ENCODE measurements at places on chromosomes 6 and 20.

- no peak for DNase-seq
Observed at GRCh38 chr20:57458400-57459160, 66.4 kb downstream of the CTCFL start.

DNA sequence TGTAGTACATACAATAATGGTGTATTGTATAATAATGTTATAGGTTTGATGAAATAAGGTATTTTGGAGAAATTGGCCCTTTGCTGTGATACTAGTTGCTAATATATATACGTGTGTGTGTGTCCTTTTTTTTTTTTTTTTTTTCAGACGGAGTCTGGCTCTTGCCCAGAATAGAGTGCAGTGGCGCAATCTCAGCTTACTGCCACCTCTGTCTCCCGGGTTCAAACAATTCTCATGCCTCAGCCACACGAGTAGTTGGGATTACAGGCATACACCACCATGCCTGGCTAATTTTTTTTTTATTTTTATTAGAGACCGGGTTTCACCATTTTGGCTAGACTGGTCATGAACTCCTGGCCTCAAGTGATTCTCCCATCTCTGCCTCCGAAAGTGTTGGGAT is 23.3 kb downstream of the SENP6 start:
- DNase-seq = no peak

GRCh38 chr6:116016846-116017545 is 43.7 kb downstream of the FRK start:
- peak; percentile 25 for DNase-seq

- no peak for DNase-seq
Observed at GRCh38 chr20:18412221-18412901, 54.5 kb downstream of the DZANK1 start.

GRCh38 chr6:2940010-2940850 is 31.1 kb downstream of the SERPINB6 start:
- DNase-seq = no peak

DNA sequence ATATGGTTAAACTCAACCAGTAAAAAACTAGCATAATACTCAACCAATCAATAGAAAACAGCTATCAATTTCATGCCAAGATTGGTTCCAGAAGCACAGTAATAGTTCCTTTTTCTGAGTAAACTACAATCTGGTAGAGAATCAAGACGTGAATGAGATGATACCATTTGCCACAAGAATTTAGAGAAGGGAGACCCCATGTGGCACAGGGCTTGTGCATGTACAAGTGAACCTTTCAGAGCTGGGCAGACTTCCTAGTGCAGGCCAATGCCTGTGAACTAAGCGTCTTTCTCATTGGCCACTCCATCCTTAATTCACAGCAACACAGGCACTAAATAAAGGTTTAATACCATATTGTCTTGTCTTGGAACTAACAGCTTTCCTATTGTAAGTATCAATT is 213.5 kb downstream of the RFPL4B start:
- DNase-seq = no peak

GRCh38 chr20:46275091-46275490 is 33.2 kb downstream of the CDH22 start:
- no peak for DNase-seq

DNA sequence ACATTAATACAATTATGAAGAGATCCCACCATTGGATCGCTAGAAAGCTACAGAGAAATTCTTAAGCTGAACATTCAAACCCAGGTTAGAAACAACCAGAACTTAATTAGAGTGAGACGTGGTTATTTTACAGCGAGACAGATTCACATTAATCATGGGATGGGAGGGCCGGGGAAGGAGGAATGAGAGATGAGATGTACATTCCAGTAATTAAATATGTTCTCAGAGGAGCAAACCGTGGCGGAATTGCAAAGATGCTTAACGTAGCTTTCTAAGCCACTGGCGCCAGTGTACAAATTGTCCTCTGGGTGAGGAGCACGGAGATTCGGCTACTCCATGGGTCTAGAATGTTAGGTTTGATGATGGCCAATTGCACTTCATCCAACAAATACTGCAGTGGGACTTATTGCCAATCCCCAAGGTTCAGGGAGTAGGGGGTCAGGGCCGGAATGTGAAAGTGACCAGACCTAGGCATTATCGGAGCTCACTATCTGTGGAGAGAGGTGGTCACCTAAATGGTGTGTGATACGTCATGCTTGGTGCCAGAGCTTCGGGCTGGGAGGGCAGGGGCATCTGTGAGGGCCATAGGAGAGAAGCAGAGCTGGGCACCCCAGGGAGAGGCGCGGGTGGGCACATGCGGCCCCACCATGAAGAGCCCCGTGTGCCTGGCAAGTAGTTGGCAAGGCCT is 114.7 kb downstream of the EDN3 start:
- no peak for DNase-seq

DNA sequence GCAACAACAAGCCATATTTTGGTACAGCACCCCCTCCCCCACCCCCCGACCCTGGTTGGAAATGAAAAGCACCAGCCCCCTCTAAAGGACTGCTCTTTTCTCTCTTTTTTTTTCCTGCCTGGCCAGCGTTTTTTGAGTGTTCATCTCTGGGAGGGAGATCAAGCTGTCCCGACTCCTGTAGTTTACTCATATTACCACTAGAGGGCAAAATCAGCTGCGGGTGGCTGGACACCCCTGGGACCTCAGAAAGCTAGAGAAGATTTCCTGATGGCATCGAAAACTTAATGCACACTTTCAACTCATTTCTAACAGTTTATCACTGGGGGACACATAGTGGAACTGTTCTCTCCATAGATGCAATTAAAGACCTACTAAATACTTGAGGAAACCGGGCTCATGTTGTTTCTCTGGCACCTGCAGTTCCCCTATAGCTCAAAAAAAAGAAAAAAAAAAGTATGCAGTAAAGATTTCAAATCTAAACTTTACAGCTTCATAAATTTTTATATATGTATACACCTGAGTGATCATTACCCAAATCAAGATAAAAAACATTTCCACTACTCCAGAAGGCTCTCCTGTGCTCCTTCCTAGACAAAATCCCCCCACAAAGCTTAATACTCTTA is 24.4 kb downstream of the CNBD2 start:
- peak; percentile 64 for DNase-seq

DNA sequence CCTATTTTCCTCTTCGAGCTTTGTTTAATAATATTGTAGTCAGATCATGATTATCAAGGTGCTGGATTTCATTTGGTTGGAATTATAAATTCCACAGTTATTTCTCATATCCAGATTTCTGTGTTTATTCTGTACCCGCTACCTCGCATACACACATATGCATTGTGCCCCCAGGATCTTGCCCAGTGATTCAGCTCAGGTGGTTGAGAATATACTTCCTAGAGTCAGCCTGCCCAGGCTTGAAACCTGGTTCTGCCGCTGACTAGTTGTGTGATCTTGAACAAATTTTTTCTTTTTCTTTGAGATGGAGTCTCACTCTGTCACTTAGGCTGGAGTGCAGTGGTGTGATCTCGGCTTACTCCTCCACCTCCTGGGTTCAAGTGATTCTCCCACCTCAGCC is 14.7 kb downstream of the GINM1 start:
- DNase-seq = no peak

DNA sequence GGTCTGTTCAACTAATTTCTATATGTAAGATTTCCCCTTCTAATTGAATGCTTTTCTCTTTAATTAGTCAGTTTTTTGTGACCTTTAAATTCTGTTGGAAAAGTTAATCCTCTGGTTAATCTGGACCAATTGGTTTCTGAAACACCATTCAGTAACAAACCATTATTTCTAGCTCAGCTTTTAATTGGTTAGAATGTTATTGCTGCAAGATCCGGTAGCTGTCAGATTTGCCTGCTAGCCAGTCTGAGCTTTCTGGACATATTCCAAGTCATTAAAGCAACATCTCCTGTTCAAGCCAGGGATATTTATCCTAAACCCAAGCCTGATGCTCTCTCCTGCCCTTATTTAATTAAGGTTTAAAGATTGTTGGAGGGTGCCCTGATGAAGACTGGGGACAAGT is 55.1 kb upstream of the FBXL4 start:
- DNase-seq = no peak

DNA sequence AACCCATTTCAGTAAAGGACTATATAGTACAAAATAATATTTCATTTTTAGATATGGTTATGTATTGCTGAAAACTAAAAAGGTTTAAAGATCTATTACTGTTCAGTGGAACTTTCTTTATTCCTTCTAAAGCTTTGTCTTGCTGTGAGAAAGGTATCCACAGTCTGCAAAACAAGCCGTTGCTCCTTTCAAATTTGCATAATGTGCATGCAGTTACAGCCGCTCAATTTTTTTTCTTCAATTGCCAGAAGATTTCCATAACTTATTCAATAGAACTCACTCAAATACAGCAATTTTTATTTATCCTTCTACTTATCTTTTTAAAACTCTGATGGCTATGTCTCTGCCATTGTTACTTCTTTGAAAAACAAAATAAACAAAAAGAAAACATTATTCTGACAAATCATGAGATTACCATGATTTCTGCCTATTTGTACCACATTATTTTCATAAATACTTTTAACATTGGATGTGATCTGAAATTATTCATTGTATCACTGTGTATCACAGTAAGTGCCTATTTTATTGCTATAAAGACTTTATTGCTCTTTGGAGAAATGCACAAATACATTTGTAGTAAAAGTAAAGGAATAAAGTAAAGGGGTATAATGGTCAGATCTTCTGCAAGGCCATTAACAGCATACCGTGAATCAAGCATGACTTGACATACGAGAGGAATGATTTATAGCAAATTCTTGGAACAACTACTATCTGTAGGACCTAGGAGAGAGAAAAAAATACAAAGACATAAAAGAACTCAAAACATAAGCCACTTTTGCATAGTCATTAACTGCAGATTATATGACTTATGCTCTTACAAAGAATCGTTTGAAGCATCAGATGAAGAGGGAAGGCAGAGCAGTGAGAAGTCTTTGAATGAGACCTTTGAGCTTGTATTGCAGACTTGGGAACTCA is 29.6 kb upstream of the HBS1L start:
- DNase-seq = no peak

DNA sequence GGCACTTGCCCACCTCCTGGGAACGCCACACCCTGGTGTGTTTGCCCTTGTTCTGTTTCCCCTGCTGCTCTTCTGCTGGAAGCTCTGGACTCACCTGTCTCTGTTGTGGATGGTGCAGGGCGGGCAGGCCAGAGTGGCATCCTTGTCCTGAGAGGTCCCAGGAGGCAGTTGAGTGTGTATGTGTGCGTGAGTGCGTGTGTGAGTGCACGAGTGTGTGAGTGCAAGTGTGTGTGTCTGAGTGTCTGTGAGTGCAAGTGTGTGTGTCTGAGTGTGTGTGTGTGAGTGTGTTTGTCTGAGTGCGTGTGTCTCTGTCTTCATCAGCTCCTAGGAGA is 12.2 kb downstream of the IGF2R start:
- no peak for DNase-seq

- DNase-seq = no peak
Observed at GRCh38 chr6:159184559-159184958, 15.4 kb downstream of the FNDC1 start.

- no peak for DNase-seq
Observed at GRCh38 chr20:14116037-14116436, 120.7 kb downstream of the MACROD2 start.

- DNase-seq = no peak
Observed at GRCh38 chr6:130303431-130303830, 62.4 kb upstream of the TMEM200A start.

GRCh38 chr20:4180356-4180755 is 165.0 kb upstream of the RNF24 start:
- no peak for DNase-seq

DNA sequence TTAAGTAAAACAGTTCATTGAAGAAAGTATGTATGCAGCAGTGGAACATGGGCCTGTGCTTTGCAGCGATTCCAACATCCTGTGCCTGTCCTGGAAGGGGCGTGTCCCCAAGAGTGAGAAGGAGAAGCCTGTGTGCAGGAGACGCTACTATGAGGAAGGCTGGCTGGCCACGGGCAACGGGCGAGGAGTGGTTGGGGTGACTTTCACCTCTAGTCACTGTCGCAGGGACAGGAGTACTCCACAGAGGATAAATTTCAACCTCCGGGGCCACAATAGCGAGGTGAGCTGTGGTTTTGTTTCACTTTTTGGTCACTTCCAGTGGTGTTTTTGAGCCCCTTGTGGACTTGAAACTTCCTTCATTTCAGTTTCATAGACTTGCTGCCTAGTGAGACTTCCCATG is 1.7 kb downstream of the TULP4 start:
- DNase-seq = no peak

- DNase-seq = peak; percentile 69
Observed at GRCh38 chr6:149834513-149835481, 29.4 kb downstream of the LRP11 start.

DNA sequence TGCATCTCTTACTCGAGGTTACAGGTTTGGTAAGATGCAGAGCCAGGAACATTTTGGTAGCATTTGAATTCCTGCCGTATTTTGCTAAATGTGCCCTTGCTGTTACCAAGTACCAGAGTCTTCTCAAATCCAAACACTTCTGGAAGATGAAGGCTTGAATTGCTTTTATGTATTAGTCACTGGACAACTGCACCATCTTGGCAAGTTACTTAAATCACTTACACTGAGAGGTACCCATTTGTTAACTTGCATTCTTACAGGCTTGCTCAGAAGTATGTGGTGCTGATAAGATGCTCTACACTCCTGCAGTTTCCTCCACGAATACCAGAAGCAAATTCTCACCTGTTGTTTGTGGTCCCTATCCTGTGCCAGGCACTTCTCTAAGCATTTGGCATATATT is 12.7 kb downstream of the IL22RA2 start:
- DNase-seq = no peak

GRCh38 chr20:5730131-5730530 is 20.1 kb upstream of the SHLD1 start:
- no peak for DNase-seq

- DNase-seq = no peak
Observed at GRCh38 chr6:398558-399078, 7.1 kb downstream of the IRF4 start.

GRCh38 chr20:9590189-9590588 is 75.8 kb downstream of the LAMP5 start:
- DNase-seq = no peak

DNA sequence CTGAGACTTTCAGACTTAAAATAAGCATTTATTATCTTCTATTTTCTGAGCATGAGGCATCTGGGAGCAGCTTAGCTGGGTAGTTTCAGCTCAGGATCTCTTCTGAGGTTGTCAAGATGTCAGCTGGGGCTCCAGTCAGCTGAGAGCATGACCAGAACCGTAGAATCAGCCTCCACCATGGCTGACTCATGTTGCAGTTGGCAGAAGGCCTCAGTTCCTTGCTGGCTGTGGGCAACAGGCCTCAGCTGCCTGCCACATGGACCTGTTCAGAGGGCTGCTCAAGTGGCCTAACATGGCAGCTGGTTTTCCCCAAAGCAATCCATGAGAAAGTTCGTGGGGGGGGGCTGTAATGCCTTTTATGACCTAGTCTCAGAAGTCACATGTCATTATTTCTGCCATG is 142.3 kb downstream of the LY86 start:
- no peak for DNase-seq

- no peak for DNase-seq
Observed at GRCh38 chr6:136527831-136528230, 22.4 kb downstream of the MAP7 start.

- no peak for DNase-seq
Observed at GRCh38 chr20:19875376-19876221, 117.5 kb downstream of the RIN2 start.

- no peak for DNase-seq
Observed at GRCh38 chr6:109465772-109466171, 10.2 kb upstream of the MICAL1 start.

GRCh38 chr6:142946924-142947713 is 2.1 kb upstream of the HIVEP2 start:
- peak; percentile 77 for DNase-seq

Measured in left kidney (tissue), 8 donors.